Left hindlimb (tissue), 1 donor: ENCODE measurements at places on chromosomes 12 and 14.

DNA sequence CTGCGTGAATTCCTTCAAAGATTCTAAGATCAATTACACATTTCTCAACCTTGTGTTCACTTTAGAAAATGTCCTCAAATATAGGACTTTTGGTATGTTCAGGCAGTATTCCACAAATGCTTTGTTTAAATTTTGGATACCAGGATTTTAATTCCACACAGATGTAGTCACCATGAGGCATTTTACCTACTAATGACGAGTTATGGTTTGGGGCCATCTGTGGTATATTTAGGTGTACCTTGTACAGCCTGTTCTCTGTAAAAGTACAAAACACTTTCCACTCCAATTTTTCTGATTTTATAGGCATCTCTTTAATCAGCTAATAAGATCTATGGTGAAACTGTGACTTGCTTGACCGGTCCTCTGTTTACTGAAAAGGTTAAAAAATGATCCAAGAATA lies 275.7 kb upstream of the PRICKLE1 start:
- DNase-seq, result no peak

- no peak for DNase-seq
Observed at GRCh38 chr14:99575043-99576023, 28.7 kb downstream of the CCDC85C start.

GRCh38 chr14:57495416-57495815 lies 1.8 kb upstream of the CCDC198 start:
- no peak for DNase-seq

DNA sequence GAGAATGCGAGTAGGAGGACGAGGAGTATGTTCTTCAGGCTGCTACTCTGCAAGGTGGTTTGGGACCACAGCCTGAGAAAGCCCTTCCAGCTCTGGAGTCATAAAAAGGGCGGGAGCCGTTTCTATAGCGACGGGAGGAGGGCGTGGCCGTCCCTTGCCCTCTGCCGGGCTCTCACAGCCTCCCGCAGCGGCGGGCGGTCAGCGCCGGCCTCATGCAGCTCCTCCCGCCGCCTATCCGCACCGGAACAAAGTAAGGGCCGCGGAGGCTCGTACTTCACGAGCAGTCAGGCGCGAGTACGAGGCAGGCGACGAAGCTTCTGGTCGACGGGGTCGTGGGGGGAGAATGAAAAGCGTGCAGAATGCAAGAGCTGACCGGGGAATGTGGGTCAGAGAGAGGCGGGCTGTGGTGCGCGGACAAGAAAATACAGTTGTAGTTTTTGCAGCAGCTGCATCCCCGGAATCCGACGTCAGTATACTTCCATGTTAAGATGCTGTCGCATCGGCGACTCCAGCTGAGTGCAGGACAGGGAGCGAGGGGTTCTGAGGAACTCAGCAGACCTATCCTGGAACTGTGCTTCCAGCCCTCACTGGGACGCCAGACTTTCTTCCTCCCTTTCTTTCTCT lies at the start of gene DYRK4:
TSS of gene DYRK4 (plus strand) at position 175 of the 624 bp plus-strand sequence. CDS start at position 213, 38 bp downstream.
- peak; percentile 85 for DNase-seq

DNA sequence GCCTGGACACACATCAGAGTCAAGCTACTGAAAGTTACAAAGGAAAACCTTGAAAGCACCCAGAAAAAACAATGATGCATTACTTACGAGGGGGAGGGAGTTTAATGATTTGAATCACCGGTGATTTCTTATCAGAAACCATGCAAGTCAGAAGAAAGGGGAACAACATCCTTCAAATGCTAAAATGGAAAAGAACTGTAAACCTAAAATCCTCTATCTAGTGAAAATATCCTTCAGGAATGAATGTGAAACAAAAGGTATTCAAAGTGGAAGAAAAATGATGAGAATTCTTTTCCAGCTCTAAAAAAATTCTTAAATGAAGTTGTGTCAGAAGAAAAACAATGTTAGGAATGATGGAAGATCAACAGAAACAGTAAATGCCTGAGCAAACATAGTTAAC lies 16.8 kb downstream of the SCAF11 start:
- no peak for DNase-seq

GRCh38 chr12:95989504-95990123 lies 6.5 kb downstream of the HAL start:
- no peak for DNase-seq

DNA sequence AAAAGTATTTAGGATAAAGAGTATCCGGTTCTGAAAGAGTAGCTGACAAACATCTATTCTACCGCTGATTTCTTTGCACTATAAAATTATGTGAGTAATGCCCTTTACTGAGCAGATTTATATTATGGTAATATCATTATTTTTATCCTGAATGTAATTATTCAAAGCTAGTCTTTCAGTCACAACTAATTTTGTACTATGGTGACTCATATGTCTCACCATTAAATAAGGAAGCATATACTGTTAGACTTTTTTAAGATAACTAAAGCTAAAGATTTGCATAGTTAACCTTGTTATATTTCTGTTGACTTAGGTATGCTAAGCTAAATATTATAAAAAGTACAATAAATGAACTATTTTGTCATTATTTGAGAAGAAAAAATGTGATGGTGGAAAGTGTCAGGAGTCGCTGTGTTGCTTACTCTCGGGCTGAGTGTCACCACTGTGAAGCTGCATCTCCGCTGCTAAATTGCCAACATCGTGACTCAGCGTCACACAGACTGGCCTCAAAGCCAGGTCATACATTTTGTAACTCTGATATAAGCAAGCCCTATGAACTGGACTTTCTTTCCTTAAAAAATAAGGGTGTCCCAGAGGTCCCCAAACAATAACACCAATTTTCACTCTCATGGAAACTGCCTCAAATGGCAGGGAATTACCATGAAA lies 69.1 kb upstream of the SSTR1 start:
- DNase-seq, result no peak

DNA sequence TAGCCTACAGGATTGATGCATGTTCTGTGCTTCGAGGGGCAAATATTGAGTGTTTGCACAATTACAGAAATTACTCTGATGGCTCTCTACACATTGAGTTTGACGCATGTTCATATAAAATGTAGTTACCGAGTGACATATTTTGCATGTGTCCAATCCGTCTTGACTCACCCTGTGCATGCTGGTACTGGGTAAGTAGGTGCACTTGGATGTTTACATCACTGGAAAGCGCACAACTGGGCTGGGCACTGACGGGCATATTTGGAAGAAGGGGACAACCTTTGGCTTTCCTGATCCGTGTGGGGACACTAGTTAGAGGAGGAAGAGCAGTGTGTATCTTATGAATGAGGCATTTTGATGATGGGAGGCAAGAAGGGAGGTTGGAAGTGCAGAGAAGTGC lies 4.9 kb upstream of the KRT6A start:
- DNase-seq, result no peak

DNA sequence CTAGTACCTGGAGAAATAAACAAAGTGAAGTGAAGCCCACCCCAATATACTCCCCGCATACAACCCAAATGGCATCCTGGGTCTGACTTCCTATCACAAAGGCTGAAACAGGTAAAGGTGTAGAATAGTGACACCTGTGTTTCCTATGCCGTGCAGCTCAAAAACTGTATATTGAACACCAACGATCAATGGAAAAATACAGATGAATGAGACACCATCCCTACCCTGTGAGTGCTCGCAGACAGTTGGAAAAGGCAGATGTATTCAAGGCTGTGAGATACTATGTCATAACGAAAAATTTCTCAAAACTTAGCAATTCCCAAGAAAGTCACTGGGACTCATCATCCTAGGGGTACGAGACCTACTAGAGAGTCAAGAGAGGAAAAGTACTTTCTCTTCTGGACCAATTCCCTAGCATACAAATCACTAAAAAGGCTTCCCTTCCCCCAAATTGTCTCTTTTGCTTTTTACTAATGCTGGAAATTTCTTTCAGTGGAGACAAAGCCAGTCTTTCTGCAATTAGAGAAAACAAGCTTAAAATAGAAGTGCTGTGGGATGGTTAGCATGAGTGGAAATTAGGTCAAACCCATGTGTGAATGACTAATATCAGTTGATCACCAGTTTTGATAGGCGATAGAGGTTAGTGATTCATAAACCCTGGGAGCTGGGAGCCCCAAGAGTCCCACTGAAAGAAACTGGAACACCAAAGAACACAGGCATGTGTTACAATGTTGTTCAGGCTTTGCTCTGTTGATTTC lies 249.7 kb downstream of the SPTSSA start:
- no peak for DNase-seq

DNA sequence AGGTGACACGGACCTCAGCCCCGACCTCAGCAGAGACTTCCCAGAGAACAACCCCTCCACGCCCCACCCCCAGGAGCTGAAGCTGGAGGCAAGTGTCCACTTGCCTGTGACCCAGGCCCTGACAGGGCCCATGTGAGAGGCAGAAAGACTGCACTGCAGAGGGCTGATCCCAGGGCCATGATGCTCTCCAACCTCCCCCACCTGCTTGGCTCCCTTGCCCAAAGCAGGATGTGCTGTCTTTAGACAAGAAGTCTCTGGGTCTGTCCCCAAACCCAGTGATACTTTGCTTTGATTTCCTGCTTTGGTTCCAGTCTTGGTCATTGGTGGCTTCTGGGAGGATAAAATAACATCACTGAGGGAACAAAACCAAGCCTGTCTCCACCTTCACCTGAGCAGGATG lies 59.4 kb downstream of the BCL11B start:
- DNase-seq, result no peak

DNA sequence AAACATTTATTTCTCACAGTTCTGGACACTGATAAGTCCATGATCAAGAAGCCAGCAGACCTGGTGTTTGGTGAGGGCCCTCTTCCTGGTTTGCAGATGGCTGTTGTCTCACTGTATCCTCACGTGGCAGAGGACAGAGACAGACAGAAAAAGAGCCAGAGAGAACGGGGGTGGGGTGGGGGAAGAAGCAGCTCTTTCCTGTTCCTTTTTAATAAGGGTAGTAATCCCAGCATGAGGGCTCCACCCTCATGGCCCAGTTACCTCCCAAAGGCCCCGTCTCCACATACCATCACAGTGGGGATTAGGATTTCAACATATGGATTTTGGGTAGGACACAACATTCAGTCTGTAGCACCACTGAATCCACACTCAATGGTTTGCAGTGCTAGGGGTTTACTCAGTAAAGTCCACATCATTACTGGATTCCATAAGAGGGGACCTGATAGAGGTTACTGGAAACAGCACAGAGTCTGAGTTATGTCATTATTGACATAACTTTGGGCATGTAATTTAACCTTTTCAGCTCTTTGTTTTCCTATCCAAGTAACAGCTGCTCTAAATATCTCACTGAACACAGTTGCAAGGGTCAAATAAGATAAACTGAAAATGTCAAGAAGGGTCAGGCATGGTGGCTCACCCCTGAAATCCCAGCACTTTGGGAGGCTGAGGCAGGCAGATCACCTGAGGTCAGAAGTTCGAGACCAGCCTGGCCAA lies 53.2 kb downstream of the RPAP3 start:
- no peak for DNase-seq

- DNase-seq, result no peak
Observed at GRCh38 chr14:43625294-43625693, 881.8 kb downstream of the FSCB start.

- DNase-seq, result no peak
Observed at GRCh38 chr12:57993030-57993429, 51.7 kb downstream of the ATP23 start.

GRCh38 chr12:26845984-26846383 lies 13.0 kb upstream of the ITPR2 start:
- no peak for DNase-seq

GRCh38 chr14:102187044-102187443 lies 47.3 kb downstream of the WDR20 start:
- DNase-seq, result no peak

- DNase-seq, result no peak
Observed at GRCh38 chr14:76940021-76940760, 88.3 kb downstream of the IRF2BPL start.

GRCh38 chr12:122866950-122867607 lies 28.8 kb downstream of the VPS37B start:
- no peak for DNase-seq

GRCh38 chr12:99282086-99282485 lies 365.5 kb upstream of the GARIN6 start:
- no peak for DNase-seq

DNA sequence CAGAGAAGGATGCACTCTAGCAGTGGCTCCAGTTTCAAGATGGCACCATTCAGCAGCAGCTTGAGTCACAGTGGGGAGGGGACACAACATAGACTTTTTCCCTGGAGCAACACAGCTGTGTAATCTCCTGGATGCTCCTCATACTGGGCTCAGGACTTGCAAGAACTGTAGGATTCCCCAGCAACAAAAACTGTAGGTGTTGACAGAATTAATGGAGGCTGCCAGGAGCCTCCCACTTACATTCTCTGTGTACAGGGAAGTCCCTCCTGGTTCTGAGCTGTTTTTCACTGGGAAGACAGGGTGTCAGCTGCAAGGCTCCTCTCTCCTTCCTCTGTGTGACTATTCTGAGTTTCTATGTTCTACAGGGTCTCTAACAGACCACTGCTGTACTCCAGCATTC lies 217.9 kb downstream of the KIF21A start:
- no peak for DNase-seq
